ENCODE measurements at places on chromosomes 11 and 22. TPM values are rescaled to one million over a fixed set of nuclear protein-coding genes. Genes with fewer than 3 reads are reported as not detected.

GRCh38 chr22:47238690-47239473 lies 476.4 kb downstream of the TBC1D22A start:
- DNase-seq = no peak

DNA sequence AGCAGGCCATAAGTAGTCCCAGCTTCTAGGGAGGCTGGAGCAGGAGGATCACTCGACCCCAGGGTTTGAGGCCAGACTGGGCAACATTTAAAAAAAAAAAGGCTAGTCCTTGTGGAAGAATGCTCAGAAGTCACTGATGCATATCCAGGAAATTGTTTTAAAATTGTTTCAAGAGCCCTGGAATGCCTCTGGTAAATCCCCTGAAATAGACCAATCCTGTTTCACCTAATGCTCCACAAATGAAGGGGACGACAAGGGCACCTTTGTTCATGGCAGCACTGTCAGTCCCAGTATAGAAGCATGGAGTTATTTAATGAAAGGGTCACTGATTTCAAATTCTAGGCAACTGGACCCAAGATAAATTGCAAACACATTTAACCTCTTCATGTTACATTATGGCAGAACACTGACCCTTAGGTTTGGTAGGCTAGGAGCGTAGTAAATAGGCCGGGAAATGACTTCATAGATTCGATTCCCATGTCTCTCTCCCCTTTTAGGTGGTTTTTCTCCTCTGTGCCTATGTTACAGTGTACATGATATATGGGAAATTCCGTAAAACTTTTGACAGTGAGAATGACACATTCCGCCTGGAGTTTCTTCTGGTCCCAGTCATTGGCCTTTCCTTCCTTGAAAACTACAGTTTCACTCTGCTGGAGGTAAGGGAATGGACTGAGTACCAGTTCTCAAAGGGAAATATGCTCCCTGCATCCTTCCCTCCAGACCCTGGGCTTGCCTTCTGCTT lies 11.4 kb downstream of the KDELR3 start:
- no peak for DNase-seq

- peak; percentile 68 for DNase-seq
Observed at GRCh38 chr22:42768385-42769035, 47.8 kb upstream of the A4GALT start.

- DNase-seq = no peak
Observed at GRCh38 chr11:126997196-126997595, 3.4 kb downstream of the KIRREL3 start.

GRCh38 chr11:70205049-70205725 lies 2.1 kb downstream of the FADD start:
- DNase-seq = peak; percentile 60

- no peak for DNase-seq
Observed at GRCh38 chr11:112175599-112175952, 264 bp downstream of the BCO2 start.

GRCh38 chr11:109192864-109193263 lies 229.1 kb upstream of the C11orf87 start:
- DNase-seq = no peak

- DNase-seq = no peak
Observed at GRCh38 chr22:41504397-41504796, 35.5 kb downstream of the ACO2 start.

DNA sequence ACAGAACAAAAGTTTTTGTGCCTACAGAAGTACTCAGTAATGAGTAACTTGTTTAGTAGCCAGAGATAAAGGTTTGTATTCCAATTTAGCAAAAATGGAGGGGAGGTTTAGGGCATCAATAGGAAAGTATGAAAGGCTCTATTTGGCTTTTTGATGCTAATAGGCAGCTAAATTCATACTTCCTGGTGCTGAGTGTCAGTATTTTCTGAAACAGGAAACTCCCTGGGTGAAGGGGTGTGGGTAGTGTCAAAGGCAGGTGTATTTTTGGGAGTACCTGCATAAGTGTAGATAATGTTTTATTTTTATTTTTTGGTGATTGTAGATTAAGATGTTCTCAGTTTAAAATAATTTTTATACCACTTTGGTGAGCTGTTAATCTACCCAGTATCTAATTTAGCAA lies 29.3 kb upstream of the MMP7 start:
- DNase-seq = no peak

DNA sequence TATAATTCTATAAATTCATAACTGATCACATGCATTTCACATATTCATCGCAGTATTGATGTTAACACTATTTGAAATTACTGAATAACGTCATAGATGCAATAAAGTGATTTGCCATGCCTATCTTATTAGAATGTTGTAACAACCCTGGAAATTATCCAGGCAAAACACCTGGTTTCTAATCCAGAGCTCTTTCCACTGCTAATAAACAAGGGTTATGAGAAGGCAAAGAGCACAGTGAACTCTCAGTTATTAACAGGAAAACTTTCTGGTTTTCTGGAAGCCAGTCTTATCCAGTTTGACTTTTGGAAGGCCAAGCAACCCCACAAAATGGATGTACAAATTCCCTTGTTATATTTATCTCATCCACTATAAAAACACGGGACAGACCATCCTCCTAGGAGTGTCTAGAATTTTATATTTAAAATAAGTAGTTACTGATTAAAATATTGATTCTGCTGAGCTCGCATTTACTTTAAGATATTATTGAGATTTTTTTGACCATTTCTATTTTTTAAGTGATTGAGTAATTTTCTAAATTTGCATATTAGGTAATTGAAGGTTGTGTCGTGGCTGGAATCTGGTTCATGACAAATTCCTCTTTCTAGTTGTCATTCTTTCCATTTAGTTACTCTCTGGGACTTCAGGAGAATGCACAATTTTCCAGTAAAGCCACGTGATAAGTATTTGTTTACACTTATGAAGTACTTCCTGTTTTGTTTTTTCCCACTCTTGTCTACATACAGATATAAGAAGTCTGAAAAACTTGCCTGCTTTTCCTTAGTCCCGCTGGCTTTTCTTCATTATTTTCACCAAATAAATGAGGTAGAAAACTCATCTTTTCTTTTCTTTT lies 47.9 kb downstream of the DCUN1D5 start:
- DNase-seq = no peak

- DNase-seq = no peak
Observed at GRCh38 chr11:19786644-19787043, 74.0 kb downstream of the NAV2 start.

DNA sequence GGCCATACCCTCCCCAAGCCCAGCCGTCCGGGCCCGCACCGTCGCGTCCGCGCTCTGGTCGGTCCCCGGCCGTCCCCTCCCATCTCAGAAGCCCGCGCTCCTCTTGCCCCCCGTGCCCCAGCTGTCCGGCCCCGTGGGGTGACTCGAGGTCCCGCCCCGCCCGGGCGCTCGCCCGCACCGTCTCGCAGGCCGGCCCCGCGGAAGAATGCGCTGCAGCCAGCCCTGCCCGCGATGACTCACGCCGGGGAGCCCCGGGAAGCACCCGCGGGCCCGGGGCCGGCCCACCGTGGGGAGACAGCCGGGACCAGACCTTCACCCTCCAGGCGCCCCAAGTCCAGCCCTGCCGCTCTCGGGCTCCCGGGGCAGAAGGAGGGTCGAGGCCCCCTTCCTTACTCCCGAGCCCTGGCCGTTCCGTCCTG lies 320 bp upstream of the PHLDA2 start:
- DNase-seq = peak; percentile 56

The OR2D3 gene
- not detected for total RNA-seq

The GRIK4 gene
- total RNA-seq = not detected

The ACAD8 gene
- 36.1 TPM for total RNA-seq

Measured in Right ventricle myocardium inferior (tissue), 1 donor.